Stimulated activated CD4-positive, alpha-beta T cell treated with anti-CD3 and anti-CD28 coated beads, Interleukin-2, amount 100 ng/mL, for 48 hours (primary cell): ENCODE measurements at places on chromosomes 11 and 22.

DNA sequence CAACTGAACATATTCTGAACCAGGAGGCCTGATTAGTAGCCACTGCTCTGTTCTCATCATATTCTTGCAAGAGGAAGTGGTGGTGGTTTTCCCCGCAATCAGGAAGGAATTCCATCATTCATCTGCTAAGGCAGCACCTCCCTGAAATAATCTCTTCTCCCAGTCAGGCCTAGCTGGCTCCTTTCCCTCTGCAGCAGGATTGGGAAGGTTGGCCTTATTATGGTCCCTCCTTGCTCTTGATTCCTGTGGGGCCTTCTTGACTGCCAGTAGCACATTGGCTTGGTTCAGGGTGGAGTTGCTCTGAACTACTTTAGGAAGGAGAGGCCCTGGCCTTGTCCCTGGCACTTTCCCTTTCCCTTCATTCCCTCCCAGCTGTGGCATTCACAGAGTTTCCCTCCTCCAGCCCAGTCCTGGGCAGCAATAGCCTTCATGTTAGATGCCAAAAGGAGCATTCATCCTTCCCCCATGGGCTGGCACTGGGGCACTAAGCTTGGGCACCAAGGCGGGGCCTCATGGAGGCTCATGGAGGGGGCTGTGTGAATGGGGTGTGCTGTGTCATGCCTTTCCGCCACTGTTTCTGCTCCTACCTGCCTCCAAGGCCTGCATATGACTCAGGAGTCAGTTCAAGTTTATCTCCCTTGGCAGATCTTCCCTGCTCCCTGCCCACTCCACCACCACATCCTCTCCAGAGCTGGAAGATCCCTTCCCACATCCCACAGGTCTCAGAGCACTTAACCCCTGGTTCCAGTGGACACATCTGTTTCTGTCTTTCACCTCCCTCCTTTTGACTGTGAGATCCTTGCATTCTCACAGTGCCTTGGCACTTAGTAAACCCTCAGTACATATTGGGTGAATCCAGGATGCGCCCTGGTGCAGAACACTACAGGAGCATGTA, 27.6 kb upstream of the CD44 start:
- DNase-seq, result no peak

DNA sequence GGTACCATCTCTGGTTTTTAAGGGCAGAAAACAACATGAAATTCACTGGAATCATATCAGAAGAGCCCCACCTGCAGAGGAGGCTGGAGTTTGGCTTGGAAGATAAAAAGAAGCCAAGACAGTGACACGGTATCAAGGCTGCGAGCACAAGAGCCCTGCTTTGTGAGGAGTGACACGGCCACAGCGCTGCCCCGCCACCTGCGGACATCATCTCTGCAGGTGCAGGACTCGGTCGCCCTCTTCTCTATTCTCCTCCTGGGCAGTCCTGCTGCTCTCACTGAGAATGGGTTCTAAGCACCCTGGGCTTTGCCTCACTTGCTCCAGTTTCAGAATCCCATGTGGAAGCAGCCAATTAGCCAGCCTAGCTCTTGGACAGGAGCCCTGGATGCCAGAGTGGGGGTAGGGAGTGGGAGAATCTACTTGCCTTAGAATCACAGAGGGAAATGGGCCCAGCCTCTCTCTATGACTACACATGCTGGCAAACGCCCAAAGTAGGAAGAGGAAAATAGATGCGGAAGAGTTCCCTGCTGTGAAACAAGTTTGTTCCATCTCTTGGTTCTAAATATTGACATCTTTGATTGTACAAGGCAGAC, 17.1 kb downstream of the APOL4 start:
- DNase-seq, result no peak

DNA sequence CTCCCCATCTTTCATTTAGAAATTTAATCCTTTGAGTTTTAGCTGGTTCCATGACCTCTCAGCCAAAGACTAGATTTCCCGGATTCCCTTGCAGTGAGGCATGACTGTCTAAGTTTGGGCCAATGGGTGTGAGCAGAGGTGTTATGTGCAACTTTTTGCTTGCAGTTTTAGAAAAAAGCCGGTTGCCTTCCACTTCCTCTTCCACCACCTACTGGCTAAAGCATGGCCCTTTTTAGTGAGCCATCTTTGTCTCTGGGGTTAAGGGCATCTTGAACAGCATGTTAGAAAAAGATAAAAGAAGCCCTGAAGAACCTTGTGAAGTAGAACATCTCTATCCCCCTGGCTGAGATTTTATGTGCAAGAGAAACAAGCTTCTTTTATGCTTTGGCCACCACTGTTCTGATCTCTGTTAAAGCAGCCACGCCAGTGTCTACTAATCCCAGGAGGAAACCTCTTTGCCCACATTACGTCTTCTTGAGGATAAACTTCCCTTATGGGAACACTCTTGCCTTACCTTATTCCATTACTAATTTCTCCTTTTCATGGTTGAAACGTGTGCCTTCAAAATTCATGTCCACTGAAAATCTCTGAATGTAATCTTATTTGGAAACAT, 279.9 kb downstream of the TENM4 start:
- DNase-seq, result no peak

DNA sequence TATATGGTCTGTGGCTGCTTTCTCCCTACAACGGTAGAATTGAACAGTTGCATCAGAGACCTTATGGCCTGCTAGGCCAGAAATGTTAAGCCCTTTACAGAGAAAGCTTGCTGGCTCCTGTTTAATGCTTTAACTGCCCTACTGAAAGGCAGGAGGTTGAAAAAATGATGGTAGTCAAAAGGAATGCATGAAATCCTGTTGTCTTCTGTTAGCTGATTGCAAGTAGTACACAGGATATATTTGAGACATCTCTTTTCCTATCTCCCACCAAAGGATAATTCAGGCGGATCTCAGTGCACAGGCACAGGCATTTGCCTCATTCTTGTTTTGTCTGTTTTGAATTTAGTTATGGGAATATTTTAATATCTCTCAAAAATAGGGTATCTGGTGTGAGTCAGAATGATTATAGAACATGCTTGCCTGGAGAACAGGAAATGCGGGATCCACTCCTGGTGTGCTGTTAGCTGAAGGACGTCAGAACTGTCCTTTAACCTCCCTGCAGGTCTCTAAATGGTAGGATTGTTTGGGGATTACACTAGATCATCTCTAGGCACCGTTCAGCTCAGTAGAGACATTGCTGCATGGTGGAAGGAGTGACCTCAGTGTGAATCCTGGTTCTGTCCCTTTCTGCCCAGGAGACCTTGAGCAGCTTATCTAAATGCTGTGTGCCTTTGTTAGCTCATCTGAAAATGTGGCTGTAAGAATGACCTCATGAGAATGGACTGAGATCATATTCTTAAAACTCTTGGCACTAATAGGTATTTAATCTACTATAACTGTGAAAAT, 49.5 kb downstream of the PACS1 start:
- DNase-seq, result no peak

GRCh38 chr11:44068180-44068579, 2.1 kb downstream of the ACCS start:
- DNase-seq, result no peak

- no peak for DNase-seq
Measured at GRCh38 chr11:133222425-133223330, 309.6 kb downstream of the OPCML start.

GRCh38 chr11:48064306-48064705, 83.9 kb downstream of the PTPRJ start:
- no peak for DNase-seq

DNA sequence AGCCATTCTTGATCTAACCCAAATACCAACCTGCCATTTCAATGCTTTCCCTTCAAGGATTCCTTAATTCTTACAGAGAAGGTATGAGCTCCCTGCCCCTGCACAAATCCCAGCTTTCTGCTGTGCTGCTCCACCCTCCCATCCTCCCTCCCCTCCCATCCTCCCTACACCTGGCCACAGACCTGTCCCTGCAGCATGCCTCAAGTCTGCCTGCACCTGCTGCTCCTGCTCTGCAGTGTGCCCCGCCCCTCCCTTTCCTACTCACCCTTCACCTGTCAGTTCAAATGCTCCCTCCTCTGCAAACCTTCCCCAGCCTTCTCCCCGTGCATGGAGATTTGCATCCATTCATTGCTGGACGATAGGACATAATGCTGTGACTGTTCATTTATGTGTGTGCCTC, 139.9 kb upstream of the NARS2 start:
- no peak for DNase-seq
